Endodermal cell (in vitro differentiated cells): ENCODE measurements at places on chromosomes 6 and 20.

DNA sequence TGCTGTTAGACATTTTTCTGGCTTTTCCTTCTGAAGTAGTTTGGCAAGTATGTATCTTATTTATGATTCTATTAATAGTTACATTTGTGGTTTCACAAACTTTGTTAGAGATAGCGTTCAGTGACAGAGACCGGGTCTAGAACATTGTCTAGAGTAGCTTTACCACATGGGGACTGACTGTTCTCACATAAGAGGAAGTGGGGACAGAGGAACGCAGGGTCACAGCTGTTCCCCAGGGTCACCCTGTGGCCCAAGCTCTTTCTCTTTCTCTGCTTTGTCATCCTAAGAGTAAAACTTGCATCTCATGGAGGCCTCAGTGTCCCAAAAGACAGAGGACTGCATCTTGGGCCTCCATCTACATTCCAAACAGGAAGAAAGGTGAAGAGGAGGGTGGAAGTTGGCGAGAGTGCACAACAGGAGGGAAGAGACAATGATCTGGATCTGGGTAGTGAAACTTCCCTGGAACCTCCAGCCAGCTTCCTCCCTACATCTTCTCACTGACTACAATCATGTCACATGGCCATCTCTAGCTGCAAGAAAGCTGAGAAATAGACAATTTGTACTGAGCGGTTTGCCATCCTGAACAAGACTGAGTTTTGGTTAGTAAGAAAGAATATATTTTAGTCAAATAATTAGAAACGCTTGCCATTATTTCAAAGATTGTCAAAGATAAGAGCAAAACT lies 645.8 kb upstream of the ARID1B start:
- no peak for DNase-seq

DNA sequence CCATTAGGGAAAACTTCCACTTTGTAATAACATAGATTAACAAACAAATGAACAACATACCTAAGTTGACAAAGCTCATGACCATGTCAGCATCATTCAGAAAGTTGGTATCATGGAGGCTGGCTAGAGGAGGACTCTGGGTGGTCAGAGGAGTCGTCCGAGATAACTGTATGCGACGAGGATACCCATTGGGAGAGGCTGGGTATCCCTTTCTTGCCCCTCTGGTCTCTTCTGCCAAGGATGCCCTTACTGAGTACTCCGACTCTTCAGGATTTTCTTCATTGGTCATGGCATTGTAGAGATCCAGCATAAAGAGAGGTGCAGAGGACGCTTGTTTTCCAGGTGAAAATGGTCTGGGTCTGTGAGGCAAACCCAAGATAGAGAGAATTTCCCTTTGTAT lies 1.1 kb downstream of the BMP5 start:
- no peak for DNase-seq

DNA sequence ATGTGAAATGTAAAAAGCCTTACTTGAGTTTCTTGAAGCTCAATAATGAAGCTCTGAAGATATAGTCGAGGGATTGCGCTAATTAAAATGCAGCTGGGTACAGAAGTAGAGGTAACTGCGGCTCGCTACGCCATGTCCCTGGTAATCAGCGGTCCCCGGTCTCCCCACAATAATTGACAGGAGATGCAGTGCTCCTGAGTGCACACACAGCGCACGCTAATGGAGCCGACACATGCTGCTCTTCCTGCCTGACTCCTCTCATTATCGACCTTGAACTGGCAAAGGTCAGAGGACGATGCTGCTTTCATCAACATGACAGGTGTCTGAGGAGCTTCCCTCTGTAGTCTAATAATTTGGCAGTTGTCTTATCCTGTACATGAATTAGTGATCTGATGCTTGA lies 365.9 kb downstream of the RNF144B start:
- peak; percentile 57 for DNase-seq

GRCh38 chr6:154159126-154159525 lies 120.1 kb downstream of the OPRM1 start:
- no peak for DNase-seq

DNA sequence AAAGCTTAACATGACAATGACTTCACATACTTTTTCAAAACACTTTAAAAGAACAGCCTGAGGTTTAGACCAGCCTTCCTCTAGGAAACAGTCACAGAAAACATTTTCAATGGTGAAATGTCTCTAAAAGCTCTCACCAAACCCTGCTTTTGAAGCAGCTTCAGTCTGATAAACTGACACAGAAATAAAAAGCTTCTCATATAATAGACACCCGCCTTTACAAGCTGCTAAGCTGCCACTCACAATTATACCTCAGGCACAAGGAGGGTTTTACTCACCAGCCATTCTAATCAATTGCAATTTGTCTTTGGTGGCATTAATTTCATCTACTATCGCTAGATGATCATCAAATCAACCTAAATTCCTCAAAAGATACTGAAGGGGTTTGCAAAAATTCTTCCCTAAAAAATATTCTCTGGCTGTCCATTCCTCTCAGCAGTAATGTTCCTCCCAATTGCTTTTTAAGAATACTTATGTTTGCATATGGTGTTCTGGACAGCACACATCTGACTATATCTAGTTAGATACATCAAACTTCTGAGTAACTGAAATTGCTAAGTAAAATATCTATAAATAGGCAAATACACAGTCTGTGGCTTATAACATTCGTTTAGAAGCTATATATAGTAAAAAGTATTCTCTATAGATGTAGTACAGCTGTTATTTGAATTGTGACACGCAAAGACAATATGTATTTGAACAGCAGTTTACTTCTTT lies 29.4 kb downstream of the KIF13A start:
- no peak for DNase-seq
